ENCODE measurements at places on chromosomes 13 and 19.

DNA sequence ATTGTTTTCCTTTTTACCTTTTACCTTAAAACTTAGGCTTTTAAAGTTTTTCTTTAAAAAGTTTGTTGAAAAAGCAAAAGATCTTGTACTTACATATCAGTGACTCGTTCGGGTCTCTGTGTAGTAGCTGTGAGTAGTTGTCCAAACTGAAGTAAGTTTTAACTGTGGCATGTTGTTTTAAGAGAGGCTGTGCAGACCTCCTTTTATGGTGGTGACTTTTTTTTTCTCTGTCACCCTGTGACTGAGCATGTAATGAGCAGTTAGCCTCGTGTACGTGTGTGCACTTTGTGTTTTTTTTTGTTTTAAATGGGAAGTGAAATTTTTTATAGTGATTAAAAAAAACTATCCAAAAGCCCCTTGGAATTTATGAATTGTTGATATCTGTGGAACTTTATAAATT lies at the start of gene GPR183:
Gene GPR183, minus strand, starts transcription at position 153 of the 400 bp plus-strand sequence. CDS start 11,254 bp downstream, outside the sequence.
- no peak for DNase-seq

DNA sequence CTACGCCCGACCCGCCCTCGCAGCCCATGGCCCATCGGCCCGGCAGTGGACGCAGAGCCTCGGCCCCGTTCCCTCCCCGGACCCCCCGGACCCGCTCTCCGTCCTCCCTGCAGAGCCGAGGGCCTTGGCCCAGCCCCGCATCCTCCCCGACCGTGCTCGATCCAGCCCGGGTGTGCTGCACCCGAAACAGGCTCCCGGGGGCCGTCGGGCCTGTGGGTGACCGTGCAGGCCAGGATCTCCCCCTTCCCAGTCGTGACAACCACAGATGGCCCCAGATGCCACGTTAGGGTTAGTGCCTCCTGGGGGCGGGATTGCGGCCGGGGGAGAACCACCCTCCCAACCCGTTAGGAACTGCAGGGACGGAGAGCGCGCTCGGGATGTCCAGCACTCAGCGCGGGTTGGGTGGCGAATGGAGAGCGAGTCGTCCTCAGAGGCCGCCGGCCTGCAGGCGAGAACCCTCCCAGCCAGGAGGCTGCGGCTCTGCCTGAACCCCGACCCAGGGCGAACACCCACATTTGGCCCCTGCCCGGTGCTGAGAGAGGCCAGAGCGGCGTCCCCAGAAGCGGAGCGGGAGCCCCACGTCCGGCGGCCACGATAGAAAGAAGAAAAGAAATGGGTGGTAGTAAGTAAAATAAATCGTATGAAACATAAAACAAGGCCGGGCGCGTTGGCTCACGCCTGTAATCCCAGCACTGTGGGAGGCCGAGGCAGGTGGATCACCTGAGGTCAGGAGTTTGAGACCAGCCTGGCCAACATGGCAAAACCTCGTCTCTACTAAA lies 6.7 kb upstream of the MADCAM1 start:
- DNase-seq = no peak

GRCh38 chr19:6103217-6103644 lies 7.1 kb downstream of the RFX2 start:
- DNase-seq = no peak

DNA sequence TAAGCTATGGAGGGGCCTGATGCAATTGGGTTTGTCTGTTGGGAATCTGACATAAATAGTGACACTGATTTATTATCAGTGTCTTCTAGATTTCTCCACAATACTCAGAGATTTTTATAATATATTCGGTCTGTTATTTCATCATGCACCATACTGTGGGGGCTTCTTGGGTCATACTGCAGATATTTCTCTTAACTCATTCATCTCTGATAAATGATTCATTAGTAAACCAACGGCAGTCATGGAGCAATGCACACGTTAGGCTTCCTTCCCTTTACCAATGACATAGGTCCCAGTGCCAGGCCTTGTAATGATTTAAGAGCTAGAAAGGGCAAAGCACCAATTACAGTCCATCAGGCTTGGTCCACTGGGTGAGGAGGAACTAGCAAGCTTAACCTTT lies 53.6 kb downstream of the FAM216B start:
- DNase-seq = no peak

GRCh38 chr19:53812335-53812734 lies 11.8 kb downstream of the NLRP12 start:
- DNase-seq = no peak

GRCh38 chr19:10450853-10451609 lies 30.7 kb downstream of the PDE4A start:
- no peak for DNase-seq

GRCh38 chr19:30784850-30785457 lies 412.8 kb downstream of the ZNF536 start:
- no peak for DNase-seq

GRCh38 chr13:26377038-26377437 lies 123.1 kb downstream of the CDK8 start:
- no peak for DNase-seq

DNA sequence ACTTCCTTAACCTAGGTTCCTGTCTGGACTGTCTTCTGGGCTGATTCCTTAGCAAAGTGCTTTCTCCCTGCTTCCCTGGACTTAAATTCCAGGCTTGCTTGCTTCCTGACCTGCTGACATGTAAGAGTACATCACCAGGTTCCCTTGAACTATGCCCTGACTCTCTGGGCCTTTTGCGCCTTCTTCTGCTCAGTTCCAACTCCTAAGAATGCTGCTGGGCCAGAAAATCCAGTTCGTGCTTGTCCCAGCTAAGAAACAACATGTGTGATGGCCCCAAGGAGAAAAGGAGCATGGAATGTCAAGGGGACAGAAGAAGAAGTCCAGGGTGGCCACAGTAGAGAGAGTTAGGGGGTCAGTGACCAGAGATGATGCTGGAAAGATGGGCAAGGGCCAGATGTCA lies 42.6 kb upstream of the MBNL2 start:
- DNase-seq = no peak

- no peak for DNase-seq
These were observed 909.5 kb upstream of the GPC6 start for GRCh38 chr13:92317066-92317465.

DNA sequence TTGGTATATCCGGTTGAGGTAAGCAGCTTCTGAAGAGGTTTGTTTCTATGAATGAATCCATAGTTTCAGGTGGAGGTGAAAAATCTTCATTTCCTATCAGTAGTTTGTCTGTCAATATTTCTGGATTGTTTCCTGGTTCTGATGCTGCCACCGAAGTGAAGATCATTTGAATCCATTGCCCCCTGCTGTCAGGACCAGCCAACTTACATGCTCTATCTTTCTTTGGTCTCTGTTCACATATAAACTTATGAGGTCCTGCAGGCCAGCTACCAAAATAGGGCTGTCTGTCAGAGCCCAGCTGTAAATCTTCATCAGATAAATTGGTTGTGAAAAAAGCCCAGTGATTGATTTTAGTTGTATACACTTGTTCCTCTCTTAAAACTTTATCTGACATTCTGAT lies 15.2 kb upstream of the N4BP2L1 start:
- DNase-seq = peak; percentile 38

DNA sequence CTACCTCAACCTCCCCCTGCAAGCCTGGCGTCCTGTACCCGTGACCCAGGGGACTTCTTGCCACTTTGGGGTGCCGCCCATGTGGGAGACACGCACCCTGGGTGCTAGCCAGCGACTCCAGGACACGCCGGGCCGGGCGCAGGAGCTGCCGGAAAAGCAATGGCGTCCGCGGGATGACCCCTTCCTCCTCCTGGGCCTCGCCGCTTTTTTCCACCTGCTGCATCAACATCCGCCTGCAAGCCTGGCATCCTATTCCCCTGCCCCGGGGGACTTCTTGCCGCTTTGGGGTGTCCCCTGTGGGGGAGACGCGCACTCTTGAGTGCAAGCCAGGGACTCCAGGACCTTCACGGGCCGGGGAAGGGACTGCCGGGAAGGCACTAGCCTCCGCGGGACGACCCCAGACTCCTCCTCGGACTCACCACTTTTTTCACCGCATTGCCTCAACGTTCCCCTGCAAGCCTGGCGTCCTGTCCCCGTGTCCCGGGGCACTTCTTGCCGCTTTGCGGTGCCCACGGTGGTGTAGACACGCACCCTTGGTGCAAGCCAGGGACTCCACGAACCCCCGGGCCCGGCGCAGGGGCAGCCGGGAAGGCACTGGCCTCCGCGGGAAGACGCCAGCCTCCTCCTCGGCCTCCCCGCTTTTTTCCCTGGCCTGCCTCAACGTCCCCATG lies 237.8 kb downstream of the TUBA3C start:
- no peak for DNase-seq

DNA sequence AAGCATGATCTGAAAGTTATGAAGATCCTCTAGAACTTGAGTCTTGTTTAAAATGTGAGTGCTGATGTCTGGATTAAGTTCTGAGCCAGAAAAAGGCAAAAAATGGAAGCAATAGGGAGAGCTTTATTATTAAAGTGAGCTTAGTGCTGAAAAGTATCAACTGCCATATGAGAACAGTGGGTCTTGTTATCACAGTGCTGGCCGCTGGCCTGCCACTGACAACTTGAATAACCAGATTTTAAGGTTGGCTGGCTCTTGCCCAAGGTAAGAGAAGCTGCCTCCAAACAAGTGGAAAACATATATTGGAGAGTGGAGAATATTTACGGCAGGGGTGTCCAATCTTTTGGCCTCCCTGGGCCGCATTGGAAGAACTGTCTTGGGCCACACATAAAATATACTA lies 33.9 kb downstream of the NUFIP1 start:
- no peak for DNase-seq

DNA sequence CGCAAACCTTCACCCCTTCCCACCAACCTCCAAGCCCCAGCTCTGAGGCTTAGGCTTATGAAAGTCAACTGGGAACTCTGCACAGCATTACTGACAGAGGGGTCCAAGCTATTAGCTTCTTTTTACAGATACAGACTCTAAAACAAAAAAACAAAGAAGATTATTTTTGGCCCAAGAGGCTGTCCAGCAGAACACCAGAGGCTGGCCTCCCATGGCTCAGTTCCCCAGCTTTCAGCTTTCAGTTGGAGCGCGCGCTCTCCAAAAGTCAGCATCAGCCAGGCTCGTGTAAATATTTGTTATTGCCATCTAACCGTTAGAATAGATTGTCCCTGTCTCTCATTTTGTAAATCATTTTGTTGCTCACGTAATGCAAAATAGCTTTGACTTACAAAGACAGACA lies 58.4 kb downstream of the ZIC5 start:
- DNase-seq = peak; percentile 57

DNA sequence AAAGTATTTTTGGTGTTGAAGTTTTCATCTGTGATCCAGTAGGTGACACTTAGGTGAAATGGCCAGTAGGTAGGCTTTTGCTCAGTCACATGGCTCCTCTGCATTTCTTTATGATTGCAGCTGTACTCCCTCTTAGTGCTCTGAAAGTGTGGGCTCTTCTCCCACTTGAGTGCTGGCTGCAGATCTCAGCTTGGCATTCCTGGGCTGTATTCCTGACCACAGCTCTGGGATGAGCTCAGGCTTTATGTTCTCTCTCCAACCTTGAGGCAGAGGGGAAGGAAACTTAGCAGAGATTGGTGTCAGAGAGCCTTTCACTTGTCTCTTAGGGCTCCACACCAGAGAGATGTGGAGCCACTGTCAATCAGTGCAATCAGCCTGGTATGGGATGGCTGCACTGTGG lies 254.3 kb downstream of the NDFIP2 start:
- DNase-seq = no peak

DNA sequence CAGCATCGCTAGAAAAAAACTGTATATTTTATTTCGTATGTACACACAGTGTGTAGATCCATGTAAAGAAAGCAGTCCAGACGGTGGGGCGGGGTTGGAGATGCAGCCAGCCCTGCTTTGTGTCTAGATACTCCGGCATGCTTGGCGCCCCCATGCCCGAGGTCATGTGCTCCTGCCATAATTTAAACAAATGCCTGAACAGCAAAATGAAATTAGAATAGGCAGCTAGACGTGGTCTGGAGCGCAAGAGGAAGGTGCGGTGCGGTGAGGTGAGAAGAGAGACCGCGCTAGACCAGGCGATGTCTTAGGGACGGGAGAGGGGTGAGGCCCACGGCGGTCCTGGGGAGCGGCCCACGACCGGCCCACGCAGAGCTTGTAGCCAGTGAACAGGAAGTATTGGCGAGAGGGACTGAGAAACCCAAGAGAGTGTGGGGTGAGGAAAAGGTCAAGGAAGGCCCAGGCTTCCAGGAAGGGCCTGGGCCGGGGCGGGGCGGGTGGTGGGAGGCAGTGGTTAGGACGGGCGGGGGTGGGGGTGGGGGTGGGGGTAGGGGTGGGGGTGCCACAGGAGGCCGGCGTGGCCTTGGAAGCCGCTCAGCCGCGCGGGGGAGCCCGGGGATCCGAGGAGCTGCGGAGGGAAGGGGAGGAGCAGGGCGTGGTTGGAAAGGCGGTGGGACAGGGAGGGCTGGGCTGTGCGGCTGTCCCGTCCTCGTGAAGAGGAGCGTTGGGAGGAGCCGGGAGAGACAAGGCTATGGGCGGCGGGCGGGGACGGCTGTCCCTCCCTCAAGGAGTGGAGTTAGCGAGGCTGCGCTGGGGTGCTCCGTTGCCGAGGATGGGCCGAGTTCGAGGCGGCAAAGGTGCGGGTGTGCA lies 254.7 kb upstream of the SGCG start:
- no peak for DNase-seq

DNA sequence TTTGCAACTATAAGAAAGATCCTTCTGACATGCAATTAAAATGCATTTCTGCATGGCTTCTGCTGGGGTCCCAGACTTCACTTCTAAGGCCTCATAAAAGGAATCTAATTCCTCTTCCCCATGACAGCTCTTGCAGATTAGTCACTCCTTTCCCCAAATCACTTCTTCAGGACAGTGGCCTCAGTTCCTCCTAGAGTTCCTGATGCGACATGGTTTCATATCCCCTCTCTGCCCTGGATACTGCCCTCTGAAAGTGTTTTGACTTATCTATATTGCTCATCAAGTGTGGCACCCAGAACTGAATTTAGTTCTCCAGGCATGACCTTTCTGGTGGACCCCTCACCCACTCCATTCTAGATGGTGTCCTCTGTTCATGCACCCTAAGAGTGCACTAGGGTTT lies 238.1 kb downstream of the FOXO1 start:
- no peak for DNase-seq

DNA sequence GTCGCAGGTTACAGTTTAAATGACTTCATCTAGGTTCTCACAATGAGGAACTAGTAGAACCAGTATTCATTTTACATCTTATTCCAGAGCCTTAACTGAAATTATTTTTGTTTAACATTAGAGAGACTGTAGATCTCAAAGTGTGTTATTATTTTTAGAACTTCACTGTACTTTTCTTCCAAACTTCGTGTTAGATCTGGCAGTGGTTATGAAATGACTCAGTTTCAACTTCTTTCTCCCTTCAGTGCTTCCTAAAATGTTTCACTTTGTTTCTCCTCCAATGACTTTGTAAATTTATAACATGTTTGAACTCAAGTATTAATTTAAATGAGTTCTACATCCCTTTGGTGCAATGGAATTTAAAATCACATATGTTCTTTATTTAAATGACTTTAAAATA lies 139.3 kb downstream of the PCDH9 start:
- DNase-seq = no peak

GRCh38 chr13:76127922-76128321 lies 491.8 kb downstream of the LMO7 start:
- DNase-seq = no peak

GRCh38 chr19:3225677-3226093 lies 1.2 kb downstream of the CELF5 start:
- DNase-seq = no peak

DNA sequence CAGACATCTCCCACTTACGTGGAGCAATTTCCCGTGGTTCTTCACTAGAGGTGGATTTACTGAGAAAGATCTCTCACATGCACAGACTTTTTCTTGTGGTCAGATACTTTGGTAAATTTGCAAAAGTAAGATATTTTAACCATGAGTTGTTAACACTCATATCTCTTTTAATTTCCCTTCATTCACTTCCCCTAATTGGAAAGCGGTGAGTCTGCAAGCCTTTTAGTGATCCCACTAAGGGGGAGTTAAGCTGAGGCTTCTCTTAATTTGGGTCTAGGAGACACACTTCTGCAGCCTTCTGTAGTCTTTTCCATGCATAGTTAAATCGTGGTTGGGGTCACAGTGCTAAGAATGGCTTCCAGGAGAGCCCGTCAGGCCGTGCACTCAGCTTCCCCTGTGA lies 30.7 kb upstream of the SERPINE3 start:
- no peak for DNase-seq

Data from SHP77 treated with DMSO at 0.1 percent for 48 hours (cell line).